Lower leg skin (tissue), 4 donors: ENCODE measurements at places on chromosomes 1 and 21. TPM values are rescaled to one million over a fixed set of nuclear protein-coding genes. Genes with fewer than 3 reads are reported as not detected.

MAN1A2 gene
- 21.1 TPM for total RNA-seq

MYBPH gene
- not detected for total RNA-seq

TNFRSF14 gene
- 35.2 TPM for total RNA-seq

ITLN1 gene
- not detected for total RNA-seq

TSNAX gene
- 26.0 TPM for total RNA-seq

LRRC3 gene
- total RNA-seq, result 2.9 TPM

TMEM167B gene
- 34.7 TPM for total RNA-seq

SPATA45 gene
- not detected for total RNA-seq

TAL1 gene
- total RNA-seq, result 4.7 TPM

VANGL1 gene
- 22.2 TPM for total RNA-seq

TMOD4 gene
- total RNA-seq, result not detected

RNF186 gene
- not detected for total RNA-seq

SLC25A34 gene
- total RNA-seq, result 1.8 TPM

TMEM79 gene
- 96.9 TPM for total RNA-seq

KCNA3 gene
- total RNA-seq, result 0.30 TPM

LZIC gene
- total RNA-seq, result 30.2 TPM

CYP4B1 gene
- 215 TPM for total RNA-seq

RGS21 gene
- not detected for total RNA-seq

FAM151A gene
- total RNA-seq, result not detected

F5 gene
- 0.38 TPM for total RNA-seq

C1orf21 gene
- 58.4 TPM for total RNA-seq

AMIGO1 gene
- total RNA-seq, result 7.9 TPM

MINDY1 gene
- total RNA-seq, result 31.9 TPM

ADARB1 gene
- 21.9 TPM for total RNA-seq

OR2T33 gene
- not detected for total RNA-seq

PPFIA4 gene
- total RNA-seq, result 1.8 TPM

CYP4X1 gene
- total RNA-seq, result 14.8 TPM

PADI2 gene
- total RNA-seq, result 21.3 TPM

COL11A1 gene
- 3.7 TPM for total RNA-seq

G0S2 gene
- 35.2 TPM for total RNA-seq

CFH gene
- total RNA-seq, result 63.0 TPM
